ENCODE measurements at places on chromosomes 13 and 19. TPM values are rescaled to one million over a fixed set of nuclear protein-coding genes. Genes with fewer than 3 reads are reported as not detected.

Gene COL5A3
- 1.0 TPM for total RNA-seq

Gene ZNF426
- total RNA-seq, result 20.0 TPM

Gene WASF3
- 20.7 TPM for total RNA-seq

Gene CYP2A6
- not detected for total RNA-seq

Gene ATP4A
- total RNA-seq, result 0.63 TPM

Gene CRX
- total RNA-seq, result not detected

Gene CGB3
- total RNA-seq, result not detected

GRCh38 chr19:2485428-2485827, 9.5 kb downstream of the GADD45B start:
- DNase-seq, result no peak

- DNase-seq, result peak; percentile 45
Observed at GRCh38 chr19:4295972-4296771, 6.0 kb downstream of the TMIGD2 start.

- DNase-seq, result peak; percentile 75
Observed at GRCh38 chr19:4576016-4576933, 16.8 kb upstream of the SEMA6B start.

DNA sequence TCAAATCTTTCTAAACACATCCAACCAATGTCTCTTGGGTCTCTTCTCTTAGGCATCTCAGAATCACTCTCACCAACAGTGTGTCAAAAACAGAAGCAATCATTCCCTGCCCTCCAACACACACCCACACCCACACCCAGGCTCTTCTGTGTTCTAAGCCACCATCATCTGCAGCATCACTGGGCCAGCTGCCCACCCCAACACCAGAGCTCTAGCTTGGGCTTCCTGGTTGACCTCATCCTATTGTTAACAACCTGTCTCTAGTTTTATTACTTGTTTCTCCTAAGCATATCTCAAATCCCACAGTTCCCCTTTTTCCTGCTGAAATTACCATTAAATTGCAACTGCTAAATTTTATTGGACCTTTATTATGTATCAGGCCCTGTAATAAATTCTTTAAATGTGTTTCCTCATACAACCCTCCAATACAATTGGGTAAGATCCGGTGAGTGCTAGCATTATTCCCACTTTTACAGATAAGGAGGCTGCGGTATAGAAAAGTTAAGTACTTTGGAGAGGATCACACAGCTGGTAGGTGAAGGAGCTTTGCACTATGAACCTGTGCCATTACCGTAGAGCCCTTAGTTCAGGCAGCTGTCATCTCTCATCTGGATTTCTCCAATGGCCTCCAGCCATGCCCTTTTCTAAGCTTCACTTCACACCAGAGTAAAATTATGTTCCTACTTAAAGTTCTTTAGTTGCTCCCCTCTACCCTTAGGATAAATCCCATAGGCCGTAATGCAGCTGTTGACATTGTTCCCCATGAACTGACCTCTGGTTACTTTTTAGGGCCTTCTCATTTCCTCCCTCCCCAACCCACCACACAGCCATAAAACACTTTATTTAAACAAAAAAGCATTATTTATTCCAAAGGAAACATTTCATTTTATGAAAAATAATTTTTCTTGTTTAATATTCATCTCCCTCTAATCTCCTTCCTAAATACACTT, 227.7 kb downstream of the B3GLCT start:
- DNase-seq, result no peak

DNA sequence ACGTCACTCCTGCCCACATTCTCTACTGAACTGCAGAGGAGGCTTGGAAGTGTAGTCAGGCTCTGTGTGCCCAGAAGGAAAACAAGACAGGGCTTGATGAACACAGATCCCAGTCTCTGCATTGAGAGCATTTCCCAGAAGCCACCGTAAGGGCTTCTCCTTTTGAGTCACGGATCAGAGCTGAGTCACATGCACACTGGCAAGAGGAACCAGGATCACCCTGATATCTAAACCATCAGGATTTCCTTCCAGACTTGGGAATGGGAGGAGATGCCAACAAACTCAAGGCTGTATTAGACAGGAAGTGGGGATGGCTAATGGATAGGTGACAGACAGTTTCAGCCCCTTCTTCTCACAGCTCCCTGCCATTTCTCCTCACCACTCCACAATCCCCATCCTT, 17.7 kb upstream of the FBXO17 start:
- no peak for DNase-seq

DNA sequence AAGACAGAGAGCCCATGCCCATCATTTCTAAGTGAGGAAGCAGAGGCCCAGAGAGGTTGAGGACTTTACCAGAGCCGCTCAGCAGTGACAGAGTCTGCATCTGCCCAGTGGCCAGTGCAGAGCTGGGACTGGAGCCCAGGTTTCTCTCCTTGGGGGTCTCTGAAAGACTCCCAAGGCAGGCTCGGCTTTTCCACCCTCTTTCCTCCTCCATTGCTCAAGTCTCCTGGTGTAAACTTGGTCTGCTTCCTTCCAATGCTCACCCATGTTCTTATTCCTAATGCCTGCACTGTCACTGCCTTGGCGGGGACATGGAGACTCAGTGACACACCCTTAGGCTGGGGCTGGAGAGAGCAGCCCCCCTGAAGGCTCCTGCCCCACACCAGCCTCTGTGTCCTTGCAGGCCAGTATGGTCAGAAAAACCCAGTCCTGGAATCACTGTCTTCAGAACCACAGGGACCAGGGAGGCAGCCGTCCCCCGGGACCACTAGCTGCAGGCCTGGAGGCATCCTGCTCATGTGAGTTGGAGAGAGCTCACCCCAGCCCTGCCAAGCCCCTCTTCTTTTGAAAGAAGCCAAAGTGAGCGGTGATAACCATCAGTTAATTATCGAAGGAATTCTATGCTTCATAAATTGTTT, 211.0 kb upstream of the ZNF536 start:
- DNase-seq, result no peak

DNA sequence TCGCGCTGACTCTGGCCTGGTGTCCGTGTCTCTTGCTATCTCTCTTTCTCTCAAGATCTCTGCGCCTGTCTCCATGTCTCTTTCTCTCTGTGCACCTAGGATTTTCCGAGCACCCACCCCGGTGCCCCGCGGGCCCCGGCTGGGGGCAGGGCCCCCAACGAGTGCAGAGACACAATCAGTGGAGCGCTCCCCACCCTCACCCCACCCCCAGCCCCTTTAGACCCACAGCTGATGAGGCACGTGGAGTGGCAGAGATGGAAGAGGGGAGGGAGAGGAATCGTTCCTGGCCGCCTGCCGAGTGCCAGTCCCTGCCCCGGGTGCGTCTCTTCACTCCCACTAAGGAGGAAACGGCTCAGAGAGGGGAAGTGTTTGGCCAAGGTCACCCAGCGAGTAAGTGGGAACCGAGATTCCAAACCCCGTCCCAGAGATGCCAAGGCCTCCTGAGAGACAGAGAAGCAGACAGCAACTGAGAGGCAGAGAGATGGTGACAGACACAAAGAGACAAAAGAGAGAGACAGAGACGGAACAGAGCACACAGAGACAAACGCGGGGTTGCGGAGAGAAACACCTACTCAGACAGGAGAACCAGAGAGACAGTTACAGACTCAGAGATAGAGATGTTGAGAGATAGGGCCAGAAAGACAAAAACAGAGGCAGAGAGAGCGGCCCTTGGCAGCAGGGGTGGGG, 626 bp upstream of the BCL3 start:
- peak; percentile 71 for DNase-seq

DNA sequence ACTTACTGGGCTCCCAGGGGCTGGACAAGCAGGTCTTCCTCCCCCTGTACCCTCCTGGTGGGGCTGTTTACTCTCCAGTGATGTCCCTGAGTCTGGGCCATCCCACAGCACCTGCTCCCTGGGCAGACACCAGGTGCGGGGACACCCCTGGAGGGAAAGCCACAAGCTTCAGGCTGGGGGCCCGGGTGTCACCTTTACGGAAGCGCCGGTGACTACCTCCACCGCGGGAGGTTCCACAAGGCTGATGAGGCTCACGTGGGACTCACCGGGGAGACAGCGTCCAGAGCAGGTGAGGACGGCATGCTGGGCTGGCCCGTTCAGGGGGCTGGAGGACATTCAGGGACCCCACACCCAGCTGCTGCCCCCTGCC, 24.9 kb downstream of the NFILZ start:
- no peak for DNase-seq

DNA sequence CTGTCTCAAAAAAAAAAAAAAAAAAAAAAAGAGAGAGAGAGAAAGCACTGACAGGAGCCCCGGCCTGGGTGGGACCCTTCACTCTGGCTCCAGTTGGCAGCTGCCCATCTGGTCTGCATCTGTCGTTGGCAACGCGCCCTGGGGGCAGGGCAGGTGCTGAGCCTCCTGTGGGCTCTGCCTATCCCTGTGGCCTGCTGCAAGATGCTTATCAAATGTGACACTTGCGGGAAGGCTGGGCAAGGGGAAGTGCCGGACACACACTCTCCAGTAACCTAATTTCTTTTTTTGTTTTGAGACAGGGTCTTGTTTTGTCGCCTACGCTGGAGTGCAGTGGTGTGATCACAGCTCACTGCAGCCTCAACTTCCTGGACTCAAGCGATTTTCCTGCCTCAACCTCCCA, 10.7 kb upstream of the KPTN start:
- no peak for DNase-seq

- DNase-seq, result no peak
Observed at GRCh38 chr13:110637747-110638146, 22.4 kb downstream of the NAXD start.

- no peak for DNase-seq
Observed at GRCh38 chr13:99199541-99200431, 868 bp upstream of the UBAC2 start.

GRCh38 chr19:15129856-15130585, 22.8 kb downstream of the SYDE1 start:
- no peak for DNase-seq
